ENCODE measurements at places on chromosomes 11 and 22.

- DNase-seq, result no peak
These were observed 70.1 kb downstream of the SFI1 start for GRCh38 chr22:31566484-31566883.

- no peak for DNase-seq
These were observed 154.7 kb downstream of the TBC1D22A start for GRCh38 chr22:46916886-46917770.

- DNase-seq, result no peak
These were observed 10.9 kb downstream of the AIP start for GRCh38 chr11:67493548-67494370.

DNA sequence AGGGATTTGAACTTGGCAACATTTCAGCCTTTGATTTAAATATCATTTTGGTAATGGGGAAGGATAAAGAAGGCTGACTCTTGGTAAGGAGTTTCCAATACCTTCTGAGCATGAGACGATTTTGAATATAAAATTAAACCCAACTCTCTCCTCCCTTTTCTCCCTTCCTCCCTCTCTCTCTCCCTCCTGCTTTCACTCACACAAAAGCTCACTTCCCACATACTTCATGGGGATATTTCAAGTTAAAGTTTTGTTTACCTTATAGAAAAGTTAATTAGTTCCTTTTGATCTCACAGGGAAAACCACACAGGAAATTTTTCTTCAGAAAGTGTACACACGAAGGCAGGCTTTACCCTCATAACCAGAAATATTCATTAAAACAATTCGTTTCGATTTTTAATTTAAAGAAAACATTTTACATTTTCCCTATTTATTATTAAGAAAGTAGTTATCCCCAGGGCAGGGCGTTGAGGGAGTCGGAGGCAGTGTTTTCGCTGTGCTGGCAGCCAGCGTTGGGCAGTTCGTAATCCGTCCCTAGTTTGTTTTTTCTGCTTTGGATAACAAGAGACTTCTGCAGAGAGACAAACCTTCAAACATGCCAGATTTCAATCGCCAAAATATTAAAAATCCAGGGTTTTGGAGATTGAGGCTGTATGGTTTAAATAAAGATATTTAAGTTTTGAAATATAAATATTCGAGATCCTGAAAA is 25.3 kb upstream of the ALX4 start:
- DNase-seq, result no peak

DNA sequence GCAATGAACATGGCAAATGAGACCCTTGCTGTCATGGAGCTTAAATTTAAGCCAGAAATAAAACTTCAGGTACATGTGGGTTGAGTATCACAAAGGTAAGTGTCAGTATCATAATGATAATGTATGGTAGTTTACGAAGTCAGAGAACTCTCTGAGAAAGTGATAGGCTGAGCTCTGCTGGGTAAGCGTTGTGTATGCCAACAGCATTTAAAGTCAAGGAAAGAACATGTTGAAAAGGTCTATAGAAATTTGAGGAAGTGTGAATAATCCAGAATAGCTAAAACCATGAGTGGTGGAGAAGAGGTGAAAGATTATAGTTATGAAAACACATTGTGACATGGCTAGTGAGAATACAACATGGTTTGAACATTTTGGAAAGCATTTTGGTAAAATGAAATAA is 17.4 kb upstream of the CTSC start:
- no peak for DNase-seq

DNA sequence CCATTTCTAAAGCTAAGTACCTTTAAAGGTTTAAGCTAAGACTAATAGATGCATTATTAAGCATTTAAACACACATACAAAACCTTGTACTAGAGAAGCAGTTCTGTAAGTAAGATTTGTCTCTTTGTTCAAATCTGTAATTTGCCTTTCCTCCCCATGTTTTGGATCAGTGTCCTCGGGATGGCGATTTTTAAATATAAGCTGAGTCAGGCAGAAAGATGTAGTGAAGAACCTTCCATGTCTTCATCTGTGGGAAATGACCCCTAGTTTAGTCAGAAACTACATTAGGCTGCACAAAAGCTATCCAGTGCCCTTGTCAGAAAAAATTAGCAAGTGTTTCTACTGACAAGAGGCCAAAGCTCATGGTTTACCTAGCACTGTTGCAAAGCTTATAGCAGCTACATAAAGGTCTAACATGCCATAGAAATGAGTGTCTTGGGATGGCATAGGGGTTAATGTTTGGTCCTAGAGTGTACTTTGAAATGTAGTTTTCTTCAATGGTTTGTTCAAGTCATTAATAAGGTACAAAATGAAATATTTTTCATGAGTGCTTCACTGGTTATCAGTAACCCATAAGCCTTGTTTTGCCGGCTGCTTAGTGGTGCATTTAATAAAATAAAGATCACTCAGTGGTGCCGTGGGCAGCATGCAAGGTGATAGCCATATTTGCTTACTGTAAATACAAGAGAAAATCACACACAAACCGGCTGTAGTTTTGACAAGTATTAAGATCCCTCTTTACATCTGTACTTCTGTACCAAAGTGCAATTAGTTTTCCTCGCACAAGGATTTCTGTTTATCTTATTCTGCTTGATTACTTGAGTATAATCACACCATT is 139.8 kb downstream of the ELP4 start:
- no peak for DNase-seq

DNA sequence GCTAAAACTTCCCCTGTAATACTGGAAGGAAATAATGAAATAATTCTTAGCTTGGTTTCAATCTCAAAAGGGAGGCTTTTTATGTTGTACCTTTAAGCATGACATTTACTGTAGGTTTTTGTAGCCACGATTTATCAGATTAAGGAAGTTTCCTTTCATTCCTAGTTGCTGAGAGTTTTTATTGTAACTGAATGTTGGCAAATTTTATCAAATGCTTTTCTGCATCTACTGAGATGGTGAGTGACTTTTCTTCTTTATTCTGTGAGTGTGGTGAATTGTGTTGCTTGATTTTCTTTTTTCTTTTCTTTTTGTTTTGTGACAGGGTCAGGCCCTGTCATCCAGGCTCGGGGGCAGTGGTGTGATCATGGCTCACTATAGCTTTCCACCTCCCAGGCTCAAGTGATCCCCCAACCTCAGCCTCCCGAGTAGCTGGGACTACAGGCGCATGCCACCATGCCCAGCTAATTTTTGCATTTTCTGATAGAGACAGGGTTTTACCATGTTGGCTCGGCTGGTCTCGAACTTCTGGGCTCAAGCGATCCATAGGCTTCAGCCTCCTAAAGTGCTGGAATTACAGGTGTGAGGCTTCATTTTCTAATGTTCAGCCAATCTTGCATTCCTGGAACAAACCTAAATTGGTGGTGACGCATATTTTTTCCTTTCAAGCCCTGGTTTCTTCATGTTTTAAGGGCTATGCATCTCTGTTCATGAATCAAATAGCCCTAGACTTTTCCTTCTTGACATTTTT is 26.2 kb downstream of the SUSD2 start:
- DNase-seq, result no peak
